Dermis lymphatic vessel endothelial cell (primary cell): ENCODE measurements at places on chromosomes 5 and 9. TPM values are rescaled to one million over a fixed set of nuclear protein-coding genes. Genes with fewer than 3 reads are reported as not detected.

NR4A3 gene
- 0.09 and 0.76 TPM in 2 replicates for total RNA-seq

CNTNAP3 gene
- 86.4 and 88.0 TPM in 2 replicates for total RNA-seq

BAAT gene
- total RNA-seq: under 0.01 TPM in 1 of 2 replicates, not detected in the other

CCL27 gene
- total RNA-seq: not detected in 2 replicates

TUSC1 gene
- 10.3 and 10.5 TPM in 2 replicates for total RNA-seq
